ENCODE measurements at places on chromosomes 2 and 18.
A peak's percentile ranks its signal among the peaks of the same experiment; 100 is the strongest.

GRCh38 chr2:219119422-219120043 is 41.1 kb downstream of the NHEJ1 start:
- peak; percentile 36 for DNase-seq

- DNase-seq, result peak; percentile 80
Observed at GRCh38 chr2:85792783-85793441, 39.1 kb downstream of the ATOH8 start.

- peak; percentile 37 for DNase-seq
Observed at GRCh38 chr2:56227811-56228210, 44.0 kb downstream of the CCDC85A start.

GRCh38 chr2:74081030-74081762 is 66.5 kb downstream of the BOLA3 start:
- no peak for DNase-seq

All from fibroblast of skin of right quadriceps (primary cell).